Stimulated activated CD4-positive, alpha-beta T cell treated with anti-CD3 and anti-CD28 coated beads, TNF-alpha, amount 100 ng/mL, for 4 hours (primary cell): ENCODE measurements at places on chromosomes 13 and 19.

- DNase-seq, result no peak
These were observed 327.3 kb downstream of the ATP8A2 start for GRCh38 chr13:25699056-25699455.

DNA sequence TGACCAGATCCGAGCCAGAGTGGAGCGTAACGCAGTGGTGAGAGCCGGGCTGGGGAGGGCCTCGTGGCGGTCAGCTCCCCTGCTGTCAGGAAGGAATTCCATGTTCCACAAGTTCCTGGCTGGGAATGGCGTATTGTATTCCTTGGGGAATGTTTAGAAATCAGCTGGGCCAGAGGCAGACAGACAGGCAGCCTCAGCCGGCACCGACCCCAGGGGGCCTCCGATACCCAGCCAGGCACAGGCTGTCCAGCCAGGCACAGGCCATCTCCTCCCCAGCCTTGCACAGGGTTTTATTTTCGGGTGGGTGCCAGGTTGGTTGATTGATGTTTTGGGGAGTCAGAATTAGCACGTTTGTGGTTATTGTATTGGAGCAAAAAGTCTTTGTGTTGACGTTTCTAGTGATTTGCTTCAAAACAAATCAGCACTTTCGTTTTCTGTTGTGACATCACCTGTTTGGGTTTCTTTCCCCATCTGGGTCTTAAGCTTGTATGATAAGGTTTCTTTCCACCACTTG lies 126.6 kb upstream of the MCF2L start:
- no peak for DNase-seq

DNA sequence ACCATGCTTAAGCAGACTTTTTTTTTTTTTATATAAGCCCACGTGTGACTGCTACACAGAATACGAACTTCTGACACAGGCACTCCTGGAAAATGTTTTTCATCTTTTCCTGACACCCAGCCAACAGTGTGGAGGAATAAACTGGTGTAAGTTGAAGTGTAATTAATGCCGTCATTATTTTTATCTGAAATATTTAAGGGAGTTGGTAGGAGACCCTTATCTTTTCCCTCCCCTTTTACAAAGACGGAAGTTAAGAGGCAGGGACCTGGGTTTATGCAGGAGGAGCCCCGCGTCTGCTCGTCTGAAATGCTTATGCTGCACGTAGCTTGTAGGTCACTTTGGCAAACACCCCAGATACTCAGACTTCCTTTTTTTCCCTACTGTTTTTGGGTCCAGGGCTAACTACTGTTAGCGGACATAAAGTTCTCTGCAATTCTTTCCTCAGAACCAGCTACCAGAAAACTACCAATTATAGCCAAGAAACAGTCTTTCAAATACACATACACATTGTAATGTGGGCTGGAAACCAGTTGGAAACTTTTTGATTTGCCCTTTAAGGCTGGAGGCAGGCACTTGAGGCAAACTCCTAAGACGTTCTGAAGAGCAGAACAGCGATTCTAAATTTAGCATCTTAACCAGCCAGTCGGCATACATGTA lies 50.8 kb downstream of the EFNB2 start:
- DNase-seq, result no peak

- DNase-seq, result peak; percentile 79
These were observed at the start of gene ZNF71 for GRCh38 chr19:56594783-56595547. Gene ZNF71 (plus strand): TSS chr19:56595302. CDS start chr19:56601559, 6,257 bp downstream.

GRCh38 chr19:1300744-1301490 lies 15.2 kb downstream of the EFNA2 start:
- DNase-seq, result no peak

GRCh38 chr19:40797166-40797962 lies 1.6 kb upstream of the EGLN2 start:
- no peak for DNase-seq

DNA sequence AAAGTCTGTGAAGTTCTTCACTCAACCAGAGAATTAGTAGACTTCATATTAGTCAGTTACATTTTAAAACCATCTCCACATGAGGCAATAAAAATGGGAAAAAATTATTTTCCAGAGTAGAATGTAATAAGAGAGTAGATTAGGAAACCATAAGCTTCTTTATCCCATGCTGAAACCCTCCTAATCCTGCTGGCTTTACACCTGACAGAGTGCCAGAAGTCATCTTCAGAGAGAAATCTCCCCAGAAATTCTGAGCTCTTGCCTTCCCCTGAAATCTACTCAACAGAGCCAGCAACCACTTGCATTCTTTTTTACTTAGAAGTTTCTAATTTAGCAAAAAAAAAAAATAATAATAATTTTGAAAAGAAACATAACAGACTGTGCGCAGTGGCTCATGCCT lies 279.9 kb downstream of the NHLRC3 start:
- DNase-seq, result no peak

DNA sequence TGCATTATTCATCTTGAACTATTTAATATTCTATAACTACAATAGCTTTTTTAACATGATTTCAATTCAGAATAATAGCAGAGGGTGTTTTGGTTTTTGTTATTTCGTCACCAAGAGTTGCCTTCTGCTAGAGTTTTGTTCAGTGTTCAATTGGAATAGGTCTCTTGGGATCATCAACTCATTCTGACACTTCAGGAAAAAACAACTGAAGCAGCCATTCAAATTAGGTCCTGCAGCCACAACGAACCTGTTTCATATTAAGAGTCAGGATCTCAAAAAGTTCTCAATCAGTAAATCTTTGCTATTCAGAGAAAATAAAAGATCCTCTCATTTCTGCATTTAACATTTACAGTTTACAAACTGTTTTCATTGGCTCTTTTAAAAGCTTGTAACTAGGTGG lies 2.4 kb upstream of the CHAMP1 start:
- DNase-seq, result no peak

GRCh38 chr19:29565171-29565570 lies 39.4 kb downstream of the VSTM2B start:
- no peak for DNase-seq

DNA sequence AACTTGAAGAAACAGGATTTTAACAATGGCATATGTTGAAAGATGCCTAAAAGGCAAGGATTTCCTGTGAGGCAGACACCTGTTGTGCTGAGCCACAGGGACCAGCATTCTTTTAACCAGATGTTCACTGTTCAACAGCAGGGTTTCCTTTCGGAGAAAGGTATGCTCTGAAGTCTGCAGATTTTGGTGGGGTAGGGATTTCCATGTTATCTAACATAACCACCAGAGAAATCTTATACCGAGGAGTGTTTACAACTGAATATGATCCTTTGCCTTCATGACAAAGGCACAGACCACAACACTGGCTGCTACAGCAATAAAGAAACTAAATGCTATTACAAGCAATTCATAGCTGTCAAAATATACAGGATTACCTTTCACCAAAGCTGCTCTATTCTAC lies 48.1 kb downstream of the MPHOSPH8 start:
- no peak for DNase-seq

- DNase-seq, result no peak
These were observed 70.0 kb downstream of the INSR start for GRCh38 chr19:7224209-7224686.

- no peak for DNase-seq
These were observed 553.9 kb downstream of the LMO7 start for GRCh38 chr13:76189882-76190519.

DNA sequence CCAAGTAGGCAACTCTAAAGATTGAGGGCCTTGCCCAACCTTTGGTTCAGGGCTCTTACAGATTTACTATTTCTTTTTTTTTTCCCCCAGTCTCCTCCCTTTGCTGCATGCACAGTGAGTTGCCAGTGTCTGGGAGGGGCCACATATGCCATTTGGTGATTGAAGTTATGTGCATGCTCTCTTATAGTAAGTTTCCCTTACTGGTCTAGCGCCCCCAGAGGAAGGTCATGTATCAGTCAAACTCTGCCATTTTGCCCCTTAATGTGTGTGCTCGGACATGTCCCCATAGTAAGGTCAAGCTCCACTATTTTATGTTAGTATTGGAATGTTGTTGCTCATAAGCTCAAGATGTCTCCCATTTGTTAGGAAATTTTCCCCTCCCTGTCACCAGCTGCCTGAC lies 1138.0 kb upstream of the SLC10A2 start:
- no peak for DNase-seq
